Epithelial cell of alveolus of lung (primary cell): ENCODE measurements at places on chromosomes 2 and 18. TPM values are rescaled to one million over a fixed set of nuclear protein-coding genes. Genes with fewer than 3 reads are reported as not detected.

The PLGLB2 gene
- total RNA-seq = 0.32 TPM in 1 of 2 replicates, not detected in the other

The IL1A gene
- total RNA-seq = 0.24 and 14.7 TPM in 2 replicates

The DSG3 gene
- 0.13 TPM in 1 of 2 replicates, not detected in the other for total RNA-seq

The CLIP4 gene
- total RNA-seq = 14.4 and 19.8 TPM in 2 replicates

The GLI2 gene
- total RNA-seq = 15.1 and 17.2 TPM in 2 replicates

The MAT2A gene
- 46.6 and 56.6 TPM in 2 replicates for total RNA-seq

The MDH1 gene
- 129 and 175 TPM in 2 replicates for total RNA-seq

The TAF4B gene
- total RNA-seq = 3.0 and 4.7 TPM in 2 replicates

The CXCR4 gene
- 2.3 and 2.6 TPM in 2 replicates for total RNA-seq

The RTN4 gene
- total RNA-seq = 356 and 458 TPM in 2 replicates
